ENCODE measurements at places on chromosomes 13 and 19.

- no peak for DNase-seq
These were observed 65.4 kb downstream of the SPATA13 start for GRCh38 chr13:24225930-24226329.

DNA sequence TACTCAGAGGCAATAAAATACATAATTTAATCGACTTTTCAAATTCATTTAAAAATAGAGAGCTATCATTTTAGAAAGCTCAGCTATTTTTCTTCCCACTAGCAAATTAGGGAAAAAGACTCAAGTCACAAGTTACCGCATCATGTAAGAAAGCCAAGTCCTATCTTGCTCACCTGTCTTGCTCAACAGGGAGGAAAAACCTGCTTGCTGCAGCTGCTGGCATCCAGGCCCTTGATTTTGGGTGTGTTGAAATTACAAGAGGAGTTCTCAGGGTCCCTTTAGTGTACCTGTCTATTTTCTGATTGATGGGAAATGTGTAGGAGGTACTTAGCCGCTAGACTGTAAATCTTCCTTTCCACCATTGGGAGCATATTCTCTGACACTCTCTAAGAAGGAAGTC is 22.2 kb downstream of the SLC10A2 start:
- no peak for DNase-seq

DNA sequence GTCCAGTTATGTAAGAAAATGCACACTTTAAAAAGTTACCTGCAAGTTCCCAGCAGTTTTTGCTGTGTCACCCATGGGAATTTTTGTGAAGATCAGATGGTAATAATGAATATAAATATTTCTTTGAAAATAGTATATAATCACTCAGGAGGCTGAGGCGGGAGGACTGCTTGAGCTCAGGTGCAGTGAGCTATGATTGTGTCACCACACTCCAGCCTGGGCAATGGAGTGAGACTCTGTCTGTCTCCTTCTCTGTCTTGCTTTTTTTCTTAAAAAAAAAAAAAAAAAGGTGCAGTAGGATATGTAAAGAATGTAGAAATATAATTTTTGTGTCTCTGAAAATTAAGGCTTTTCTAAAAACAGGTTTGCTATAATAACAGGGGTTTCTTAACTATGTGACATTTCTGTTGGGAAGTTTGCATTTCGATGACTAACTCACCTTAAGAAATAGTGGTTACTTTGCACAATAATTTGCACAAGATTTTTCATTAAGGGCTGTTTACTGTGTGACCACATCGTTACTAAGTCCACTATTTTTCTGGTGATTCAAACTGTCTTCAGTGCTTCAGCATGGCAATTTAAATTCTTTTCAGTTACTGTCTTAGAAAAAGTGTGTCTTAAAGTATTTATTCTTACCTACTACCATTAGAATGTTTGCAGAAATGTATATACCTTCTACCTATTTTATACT is 37.3 kb downstream of the DNAJC3 start:
- no peak for DNase-seq

DNA sequence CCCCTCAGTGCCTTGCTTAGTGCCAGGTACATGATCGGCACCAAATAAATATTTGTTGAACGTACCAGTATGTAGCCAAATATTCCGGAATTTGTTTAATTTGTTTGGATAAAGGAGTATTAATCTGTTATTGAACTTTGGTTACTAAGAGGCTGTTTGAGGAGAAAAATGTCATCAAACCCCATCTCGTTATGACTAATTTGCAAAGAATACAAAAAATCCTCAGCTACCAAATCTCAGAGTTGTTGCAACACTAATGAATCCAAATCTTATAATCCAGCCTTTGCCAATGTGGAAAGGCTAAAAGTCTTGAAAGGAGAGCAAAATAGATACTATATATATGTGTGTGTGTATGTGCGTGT is 79.5 kb downstream of the KLF5 start:
- DNase-seq: no peak

GRCh38 chr13:59677966-59678814 is 485.5 kb downstream of the DIAPH3 start:
- DNase-seq: peak; percentile 29

- DNase-seq: no peak
These were observed 21.2 kb downstream of the PCID2 start for GRCh38 chr13:113187263-113187669.

DNA sequence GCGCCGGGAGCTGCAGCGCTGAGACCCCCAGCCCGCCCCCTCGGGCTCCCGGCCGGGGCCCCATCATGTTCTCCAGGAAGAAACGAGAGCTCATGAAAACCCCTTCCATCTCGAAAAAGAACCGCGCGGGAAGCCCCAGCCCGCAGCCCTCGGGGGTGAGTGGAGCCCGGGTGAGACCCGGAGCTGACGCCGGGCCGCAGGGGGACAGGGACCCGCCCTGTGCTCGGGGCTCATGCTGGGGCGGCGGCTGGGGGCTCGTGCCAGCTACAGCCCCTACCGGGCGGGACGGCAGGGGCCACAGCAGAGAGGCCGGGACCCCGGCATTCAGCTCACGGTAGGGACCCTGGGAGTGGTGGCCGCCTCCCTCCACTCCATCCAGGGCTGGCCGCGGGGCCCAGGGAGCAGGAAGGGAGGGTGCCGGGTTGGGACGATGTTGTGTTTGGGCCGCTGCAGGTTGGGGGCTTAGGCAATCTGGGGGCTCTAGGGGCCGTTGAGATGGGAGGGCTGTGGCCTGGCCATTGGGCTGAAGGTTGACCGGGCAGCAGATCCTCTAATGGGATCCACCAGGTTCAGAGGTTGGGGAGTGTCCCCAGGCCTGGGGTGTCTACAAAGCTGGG is 482 bp downstream of the ARHGAP45 start:
- no peak for DNase-seq

DNA sequence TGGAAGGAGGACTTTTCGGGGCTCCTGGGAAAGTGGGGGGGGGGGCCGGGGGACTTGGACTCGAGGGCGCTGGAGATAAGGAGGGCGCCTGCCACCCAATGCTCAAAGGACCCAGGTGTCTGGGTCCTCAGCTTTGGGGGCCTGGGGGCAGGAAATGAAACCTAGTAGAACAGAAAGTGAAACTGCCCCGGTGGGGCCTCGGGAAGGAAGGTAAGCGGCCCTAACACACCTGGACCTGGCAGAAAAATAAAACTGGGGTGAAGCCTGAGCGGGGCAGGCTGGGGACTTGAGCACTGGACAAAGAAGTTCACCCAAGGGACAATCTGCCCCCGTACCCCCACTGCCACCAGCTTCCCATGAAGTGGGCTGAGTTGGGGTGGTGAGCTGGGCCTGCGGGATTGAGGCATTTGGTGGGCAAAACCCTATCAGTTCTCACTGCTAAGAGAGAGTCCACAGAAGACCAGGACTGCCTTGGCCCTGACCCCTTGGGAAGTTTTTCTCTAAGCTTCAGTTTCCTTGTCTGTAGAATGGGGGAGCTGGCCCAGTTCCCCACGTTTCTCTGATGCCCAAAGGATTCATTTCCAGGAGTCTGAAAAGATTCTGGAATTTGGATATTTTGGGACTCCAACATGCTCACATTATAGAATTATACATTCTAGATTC is 2.3 kb downstream of the PRKD2 start:
- no peak for DNase-seq

DNA sequence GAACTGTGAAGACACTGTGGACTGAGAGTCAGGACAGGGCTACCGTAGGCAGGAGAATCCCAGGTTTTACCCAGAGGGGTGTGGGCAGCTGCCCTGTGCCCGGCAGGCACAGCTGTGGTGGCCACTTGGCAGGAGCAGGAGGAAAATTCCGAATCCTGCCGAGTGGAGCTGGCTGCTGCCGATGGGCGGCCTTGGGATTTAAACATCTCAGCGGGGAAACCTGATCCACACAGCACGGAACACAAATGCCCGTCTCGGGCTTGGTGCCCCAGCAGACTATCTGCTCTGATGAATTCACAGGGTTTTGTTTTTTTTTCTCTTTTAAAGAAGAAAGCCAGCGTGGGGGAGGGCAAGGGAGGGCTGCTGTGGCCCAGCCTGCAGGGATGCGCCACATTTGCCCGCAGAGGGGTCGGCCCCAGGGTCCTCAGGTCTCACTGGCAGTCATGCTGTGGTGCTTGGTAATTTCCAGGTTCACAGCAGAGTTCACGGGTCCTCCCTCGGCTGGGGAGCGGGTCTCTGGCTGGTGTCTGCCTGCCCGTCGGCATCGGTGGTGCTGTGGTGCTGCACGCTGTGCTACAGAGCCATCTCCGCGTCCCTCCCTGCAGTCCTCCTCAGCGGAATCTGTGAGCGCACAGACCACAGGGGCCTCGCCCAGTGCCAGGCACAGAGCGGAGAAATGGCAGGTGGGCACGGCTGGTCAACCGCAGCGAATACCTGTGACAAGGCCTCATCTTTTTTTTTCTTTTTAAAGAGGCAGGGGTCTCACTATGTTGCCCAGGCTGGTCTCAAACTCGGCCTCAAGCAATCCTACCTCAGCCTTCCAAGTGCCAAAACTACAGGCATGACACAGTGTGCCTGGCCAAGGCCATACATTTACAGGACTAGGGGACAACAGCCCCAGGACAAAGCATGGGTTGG is 28.1 kb downstream of the MPND start:
- no peak for DNase-seq

- no peak for DNase-seq
These were observed at the start of gene LRRC4B for GRCh38 chr19:50567882-50568727. LRRC4B (minus strand) TSS chr19:50568435; CDS start chr19:50548838, 19,597 bp downstream.

DNA sequence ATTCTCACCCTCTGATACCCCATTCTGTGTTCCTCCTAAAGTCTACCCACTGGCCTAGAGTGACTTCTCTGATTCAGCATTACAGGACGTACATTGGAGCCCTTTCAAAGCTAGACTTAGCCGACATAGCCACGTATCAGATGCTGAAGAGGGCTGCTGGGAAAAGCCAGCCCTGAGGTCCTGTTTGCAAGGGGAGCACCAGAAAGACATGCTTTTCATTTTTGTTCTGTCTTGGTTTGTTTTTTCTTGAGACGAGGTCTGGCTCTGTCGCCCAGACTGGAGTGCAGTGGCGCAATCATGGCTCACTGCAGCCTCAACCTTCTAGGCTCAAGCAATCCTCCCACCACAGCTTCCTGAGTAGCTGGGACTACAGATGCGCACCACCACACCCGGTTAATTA is 6.3 kb upstream of the ZSWIM4 start:
- no peak for DNase-seq

DNA sequence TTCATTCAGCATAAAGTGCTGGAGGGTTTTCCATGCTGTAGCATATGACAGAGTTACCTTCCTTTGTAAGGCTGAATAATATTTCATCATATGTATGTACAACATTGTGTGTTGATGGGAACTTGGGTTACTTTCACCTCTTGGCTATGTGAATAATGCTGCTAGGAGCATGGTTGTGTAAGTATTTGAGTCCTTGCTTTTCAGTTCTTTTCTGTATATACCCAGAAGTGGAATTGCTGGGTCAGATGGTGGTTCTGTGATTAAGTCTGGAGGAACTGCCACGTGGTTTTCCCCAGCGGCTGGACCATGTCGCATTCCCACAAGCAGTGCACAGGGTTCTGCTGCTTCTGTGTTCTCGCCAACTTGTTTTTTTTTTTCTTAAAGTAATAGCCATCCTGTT is 101.2 kb upstream of the TEX29 start:
- DNase-seq: no peak

DNA sequence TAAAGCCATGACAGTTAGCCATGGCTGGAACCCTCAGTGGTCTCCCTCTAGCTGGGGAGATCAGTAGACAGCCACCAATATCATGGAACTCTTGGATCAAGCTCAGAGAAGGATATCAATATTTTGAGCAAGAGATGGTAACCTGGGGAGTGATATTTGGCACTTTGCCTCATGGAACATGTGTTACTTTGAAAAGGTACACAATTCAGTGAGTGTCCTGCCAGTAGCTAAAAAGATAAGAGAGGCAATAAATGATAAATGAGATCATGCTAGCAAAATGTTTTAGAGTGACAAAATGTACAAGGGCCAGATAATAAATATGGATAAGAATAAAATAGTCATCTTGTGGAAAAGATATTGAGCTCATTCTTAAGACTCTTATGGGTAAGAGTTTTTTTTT is 1618.7 kb downstream of the OLFM4 start:
- no peak for DNase-seq

GRCh38 chr13:50676602-50677001 is 166.9 kb downstream of the DLEU7 start:
- DNase-seq: no peak

DNA sequence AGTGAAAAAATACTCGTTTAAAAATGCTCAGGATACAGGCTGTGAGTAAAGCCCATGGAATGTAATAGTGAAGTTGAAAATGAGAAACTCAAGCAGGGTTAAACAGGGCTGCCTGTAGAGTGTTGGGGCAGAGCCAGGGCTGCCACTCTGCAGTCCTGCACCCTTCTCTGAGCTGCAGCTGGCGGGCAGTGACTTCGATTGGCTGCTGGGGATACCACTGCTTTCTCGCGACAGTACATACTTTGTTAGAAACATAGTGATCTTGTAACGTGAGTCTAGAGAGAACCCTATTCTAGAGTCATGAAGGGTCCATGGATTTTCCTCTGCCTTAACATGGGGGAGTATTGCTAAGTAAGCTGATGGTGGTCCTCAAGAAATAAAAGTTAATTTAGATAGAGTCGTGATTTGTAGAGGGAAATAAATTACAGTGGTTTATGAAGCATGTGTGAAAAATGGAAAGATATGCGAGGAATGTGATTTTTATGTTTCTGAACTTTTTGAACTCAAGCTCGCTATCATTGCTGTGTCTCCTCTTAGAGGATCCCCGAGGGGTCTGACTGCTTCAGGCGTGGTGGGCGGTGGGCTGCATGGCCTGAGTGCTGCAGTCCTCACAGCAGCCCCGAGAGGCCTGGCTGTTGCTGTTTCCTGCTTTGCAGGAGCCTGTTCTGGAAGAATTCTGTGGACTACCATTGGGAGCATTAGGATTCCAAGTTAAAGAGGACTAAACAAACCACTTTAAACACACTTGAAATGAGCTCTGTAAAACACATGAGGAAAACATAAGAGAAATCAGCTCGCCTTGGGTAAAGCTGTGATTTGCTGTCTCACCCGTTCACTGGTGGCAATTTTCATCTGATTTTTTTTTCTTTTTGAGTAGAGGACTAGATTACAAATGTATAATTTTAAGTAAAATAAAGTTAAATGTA is 95.7 kb downstream of the ARHGEF7 start:
- no peak for DNase-seq

DNA sequence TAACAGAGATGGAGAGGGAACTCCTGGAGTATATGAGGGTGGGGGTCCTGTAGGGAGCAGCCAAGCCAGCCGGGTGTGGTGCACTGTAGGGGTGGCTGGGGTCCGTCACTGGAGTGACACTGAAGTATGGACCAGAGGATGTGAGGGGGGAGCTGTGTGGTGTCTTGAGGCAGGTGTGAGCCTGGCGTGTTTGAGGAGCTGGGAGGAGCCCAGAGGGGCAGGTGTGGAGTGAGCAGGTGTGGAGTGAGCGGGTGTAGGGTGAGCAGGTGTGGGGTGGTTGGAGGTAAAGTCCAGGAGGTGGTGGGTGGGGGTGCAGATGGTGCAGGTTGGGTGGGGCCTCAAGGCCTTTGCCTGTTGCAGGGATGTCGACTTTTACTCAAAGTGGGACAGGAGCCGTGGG is 5.9 kb downstream of the B3GNT8 start:
- peak; percentile 42 for DNase-seq

All from NCI-H2107 (cell line).